ENCODE measurements at places on chromosomes 7 and 10.
A peak's percentile ranks its signal among the peaks of the same experiment; 100 is the strongest.

GRCh38 chr7:135930565-135931461 is 46.3 kb downstream of the MTPN start:
- peak; percentile 81 for DNase-seq

GRCh38 chr10:24340883-24341282 is 131.9 kb downstream of the KIAA1217 start:
- DNase-seq, result no peak

DNA sequence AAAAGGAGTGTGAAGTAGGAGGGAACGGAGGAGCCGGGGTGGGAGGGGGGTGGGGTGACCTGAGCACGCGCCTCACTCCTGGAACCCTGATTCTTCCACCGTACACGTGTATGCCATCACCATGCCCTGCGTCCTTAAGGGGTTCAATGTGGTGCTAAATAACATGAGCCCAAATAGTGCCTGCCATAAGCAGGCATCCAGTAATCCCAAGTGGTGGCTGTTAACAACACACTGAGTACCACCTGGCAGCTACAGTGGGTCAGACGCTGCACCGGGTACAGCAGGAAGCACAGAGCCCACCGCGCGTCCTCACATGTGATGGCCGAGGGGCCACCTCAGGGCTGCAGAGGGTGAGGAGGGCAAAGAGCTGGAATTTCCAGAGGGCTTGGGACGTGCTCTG is 81.9 kb downstream of the PTPRN2 start:
- no peak for DNase-seq

GRCh38 chr7:33721895-33722294 is 183.4 kb upstream of the BMPER start:
- no peak for DNase-seq

GRCh38 chr7:144038887-144039286 is 9.9 kb upstream of the OR2A5 start:
- no peak for DNase-seq

DNA sequence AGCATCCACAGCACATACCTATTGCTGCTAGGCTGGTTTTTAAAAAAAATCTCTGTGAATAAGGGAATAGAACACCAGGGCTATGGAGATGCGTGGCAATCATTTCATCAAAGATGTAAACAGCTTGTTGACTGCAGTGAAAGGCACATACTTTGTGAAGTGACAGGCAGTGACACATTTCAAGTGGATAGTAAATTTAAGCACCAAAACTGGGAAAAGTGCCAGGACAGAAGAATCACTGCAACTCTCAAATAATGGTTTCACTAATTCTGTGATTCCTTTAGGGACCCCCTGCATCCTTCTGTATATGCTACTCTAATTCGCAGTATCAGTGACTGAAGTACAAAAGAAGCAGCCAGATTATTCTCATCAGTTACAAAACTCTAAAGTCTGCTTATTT is 145.2 kb upstream of the KLF14 start:
- DNase-seq, result no peak
